ENCODE measurements at places on chromosomes 2 and 18.

DNA sequence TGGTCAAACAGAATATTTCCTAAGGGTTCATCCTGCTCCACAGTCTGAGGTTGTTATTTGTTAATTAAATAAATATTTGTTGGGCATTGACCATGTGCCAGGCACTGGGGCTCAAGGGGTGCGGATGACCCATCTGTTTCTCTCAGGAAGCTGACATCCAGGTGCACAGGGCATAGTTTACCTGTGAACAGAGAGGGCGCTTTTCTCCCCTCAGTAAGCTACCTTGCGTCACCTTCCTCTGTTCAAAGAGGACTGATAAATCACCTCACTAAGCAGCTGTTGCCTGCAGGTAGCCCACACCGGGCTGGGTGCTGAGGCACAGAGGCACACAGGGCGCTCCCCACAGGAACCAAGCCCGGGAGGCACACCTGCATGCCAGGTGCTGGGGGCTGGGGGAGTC, 41.6 kb downstream of the SH3RF3 start:
- DNase-seq, result no peak

- DNase-seq, result no peak
These were observed 69.3 kb downstream of the INPP5D start for GRCh38 chr2:233129351-233129978.

- no peak for DNase-seq
These were observed 43.2 kb upstream of the FHL2 start for GRCh38 chr2:105442056-105442455.

- DNase-seq, result peak; percentile 70
These were observed 128.0 kb downstream of the NFATC1 start for GRCh38 chr18:79523736-79524180.

DNA sequence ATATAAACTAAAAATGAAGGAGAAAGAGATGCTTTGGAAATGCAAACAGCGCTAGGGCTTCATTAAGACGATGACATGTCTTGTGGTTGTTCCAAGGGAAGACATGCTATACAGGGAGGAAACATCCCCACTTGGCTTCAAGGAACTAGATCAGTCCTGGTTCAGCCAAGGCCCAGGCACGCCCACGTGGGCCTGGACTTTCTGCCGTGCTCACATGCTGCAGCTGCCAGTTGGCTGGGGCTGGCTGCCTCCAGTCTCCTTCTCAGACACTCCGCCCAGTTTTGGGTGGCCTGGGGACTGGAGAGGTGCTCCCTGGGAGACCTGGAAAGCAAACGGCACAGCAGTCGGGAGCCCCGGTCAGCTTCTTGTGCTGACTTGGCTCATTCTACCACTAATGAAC, 109.6 kb downstream of the GLI2 start:
- DNase-seq, result no peak

GRCh38 chr2:234905547-234906265, 46.1 kb upstream of the SH3BP4 start:
- no peak for DNase-seq

DNA sequence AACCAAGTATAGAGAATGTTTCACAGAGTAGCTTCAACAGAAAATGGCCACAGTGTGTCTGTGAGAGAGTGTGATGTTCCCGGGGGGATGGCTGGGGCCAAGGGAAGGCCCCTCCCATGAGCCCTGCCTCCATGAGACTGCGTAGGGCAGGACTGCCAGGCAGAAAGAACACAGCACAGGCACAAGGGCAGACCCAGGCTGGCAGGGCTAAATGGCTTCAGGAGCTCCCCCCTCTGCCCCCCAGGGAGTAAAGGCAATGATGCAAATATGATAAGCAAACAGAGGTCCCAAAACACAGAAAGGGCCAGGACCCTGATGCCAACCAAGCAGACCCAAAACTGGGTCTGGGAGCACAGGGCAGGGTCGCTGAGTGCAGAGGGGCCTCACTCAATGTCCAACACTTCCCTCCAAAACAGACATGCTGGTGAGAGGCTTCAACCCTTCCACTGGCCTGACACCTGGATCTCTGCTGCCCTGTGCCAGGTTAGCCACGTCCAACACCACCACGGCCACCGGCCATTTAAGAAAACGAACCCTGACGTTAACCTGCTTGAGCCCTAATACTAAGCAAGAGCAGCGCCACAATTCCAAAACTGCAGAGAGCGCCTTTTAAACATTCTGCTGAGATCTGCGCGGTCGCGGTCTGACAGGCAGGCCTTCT, 90.3 kb downstream of the HDAC4 start:
- no peak for DNase-seq

DNA sequence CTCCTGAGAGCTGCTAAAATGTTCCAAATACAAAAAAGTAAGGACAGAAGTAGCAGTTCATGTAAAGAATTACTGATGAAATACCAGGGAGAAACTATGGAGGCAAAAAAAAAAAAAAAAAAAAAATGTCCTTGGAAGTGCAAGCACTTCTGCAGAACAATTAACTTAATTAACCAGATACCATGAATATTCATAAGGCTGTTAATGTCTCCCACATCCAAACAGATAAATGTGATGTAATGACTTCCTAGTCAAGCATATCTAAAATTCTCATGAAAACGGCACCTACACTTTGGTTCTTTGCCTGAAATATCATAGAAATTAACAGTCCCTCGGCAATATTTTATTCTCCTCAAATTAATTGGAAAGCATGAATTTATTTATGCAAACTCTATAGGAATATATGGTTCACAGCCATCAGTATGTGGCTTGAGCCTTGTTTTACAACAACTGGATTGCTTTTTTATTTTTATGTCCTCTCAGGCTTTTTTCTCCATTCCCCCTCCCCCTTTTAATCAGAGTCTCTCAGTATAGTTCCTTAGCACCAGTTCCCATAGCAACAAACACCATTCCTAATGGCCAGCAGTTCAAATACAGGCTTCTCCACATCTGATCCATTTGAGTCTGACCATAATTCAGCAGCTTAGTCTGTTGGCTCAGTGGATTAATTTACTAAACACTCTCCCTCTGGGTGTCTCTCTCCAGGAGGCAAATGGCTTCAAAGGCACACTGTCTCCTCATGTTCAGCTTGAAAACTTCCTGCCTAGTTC, 97.1 kb downstream of the ITGA4 start:
- DNase-seq, result no peak

GRCh38 chr2:130829015-130829414, 7.7 kb upstream of the ARHGEF4 start:
- DNase-seq, result no peak

GRCh38 chr2:15771124-15771523, 169.2 kb upstream of the MYCN start:
- DNase-seq, result no peak

- DNase-seq, result no peak
These were observed 21.6 kb upstream of the AGFG1 start for GRCh38 chr2:227450311-227450841.

- no peak for DNase-seq
These were observed 68.6 kb downstream of the TGOLN2 start for GRCh38 chr2:85259101-85259590.

- no peak for DNase-seq
These were observed 40.4 kb upstream of the C1D start for GRCh38 chr2:68103030-68103708.
